ENCODE measurements at places on chromosomes 12 and 14.

DNA sequence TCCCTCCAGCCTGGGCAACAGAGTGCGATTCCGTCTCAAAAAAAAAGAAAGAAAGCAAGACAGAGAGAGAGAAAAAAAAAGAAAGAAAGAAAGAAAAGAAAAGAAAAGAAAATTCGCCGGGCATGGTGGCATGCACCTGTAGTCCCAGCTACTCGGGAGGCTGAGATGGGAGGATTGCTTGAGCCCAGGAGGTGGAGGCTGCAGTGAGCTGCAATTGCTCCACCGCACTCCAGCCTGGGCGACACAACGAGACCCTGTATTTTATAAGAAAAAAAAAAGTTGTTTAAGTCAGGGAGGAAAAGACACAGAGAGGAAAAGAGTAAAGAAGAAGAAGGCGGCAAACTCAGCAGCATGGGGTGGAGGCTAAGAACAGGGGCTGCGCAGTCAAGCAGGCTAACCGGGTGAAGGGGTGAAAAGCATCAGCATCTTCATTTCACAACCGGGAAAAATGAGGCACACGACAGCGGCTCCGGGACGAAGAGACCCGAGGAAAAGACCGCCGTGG, 557 bp upstream of the FICD start:
- DNase-seq: no peak

- DNase-seq: no peak
Observed at GRCh38 chr14:59133709-59134108, 54.8 kb upstream of the DAAM1 start.

GRCh38 chr14:67440513-67440912, 28.5 kb upstream of the PLEK2 start:
- DNase-seq: no peak

GRCh38 chr12:98262902-98263301, 252.5 kb upstream of the TMPO start:
- DNase-seq: no peak

DNA sequence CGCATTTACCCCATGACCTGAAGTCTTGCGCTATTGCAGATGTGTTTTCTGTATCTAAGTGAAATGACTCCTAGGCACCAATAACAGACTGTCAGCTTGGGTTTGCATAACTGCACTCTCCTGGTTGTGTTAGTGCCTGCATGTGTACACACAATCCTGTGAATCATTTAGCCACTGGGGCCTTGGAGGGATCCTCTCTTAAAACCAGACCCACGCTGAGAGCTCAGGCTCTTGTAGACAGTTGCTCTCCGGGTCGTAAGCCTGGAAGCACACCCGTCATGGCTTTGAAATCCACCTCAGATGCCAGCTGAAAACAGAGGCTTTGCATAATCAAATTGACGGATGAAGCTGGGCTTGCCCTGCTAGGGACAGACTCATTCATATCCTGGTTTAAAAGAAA, 79.2 kb upstream of the RBM19 start:
- DNase-seq: no peak

DNA sequence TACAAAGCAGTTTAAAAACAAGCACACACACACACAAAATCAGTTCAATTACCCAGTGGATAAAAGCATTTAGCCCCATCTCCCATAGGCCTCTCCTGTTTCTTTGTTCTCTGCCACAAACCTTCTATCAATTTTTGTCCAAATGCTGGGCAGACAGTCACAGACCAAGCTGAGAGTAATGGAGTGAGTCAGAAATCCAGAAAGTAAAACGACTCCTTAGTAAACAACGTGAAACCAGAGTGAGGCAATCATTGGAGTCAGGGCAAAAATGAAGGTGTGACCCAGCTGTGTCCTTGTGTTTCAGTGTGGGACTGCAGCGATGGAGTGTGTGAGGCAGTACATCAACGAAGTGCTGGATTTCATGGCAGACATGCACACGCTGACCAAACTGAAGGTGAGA, 102.0 kb downstream of the PRIMA1 start:
- no peak for DNase-seq

- DNase-seq: no peak
Observed at GRCh38 chr12:49131894-49132461, 783 bp upstream of the TUBA1B start.

DNA sequence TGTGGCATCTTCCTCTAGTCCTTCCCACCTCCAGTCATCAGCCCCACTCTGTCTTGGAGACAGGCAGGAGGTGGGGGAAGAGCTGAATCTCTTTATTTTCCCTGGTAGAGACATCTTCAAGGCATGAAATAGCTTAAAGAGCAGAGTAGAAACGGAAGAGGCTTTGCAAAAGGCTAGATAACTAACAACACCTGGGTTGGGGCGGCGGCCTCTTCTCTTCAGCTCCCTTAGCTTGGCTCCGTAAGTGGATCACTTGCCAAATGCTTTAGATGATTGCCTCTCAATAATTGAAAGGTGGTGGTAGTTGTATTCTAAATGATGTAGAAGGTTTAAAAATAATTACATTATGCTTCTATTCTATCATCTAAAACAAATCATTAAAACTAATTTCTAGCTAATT, 36.1 kb downstream of the SSPN start:
- no peak for DNase-seq

GRCh38 chr12:104890476-104891096, 67.5 kb downstream of the SLC41A2 start:
- DNase-seq: no peak

DNA sequence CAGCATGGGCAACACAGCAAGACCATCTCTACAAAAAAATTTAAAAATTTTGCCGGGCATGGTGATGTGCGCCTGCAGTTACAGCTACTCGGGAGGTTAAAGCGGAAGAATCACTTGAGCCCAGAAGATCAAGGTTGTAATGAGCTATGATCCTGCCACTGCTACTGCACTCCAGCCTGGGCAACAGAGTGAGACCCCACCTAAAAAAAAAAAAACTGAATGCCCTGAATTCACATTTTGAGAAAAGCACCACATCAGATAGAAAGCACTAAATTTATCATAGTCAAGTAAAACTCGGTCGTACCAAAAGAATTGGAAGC, 24.1 kb upstream of the AP4S1 start:
- DNase-seq: no peak

GRCh38 chr12:53456654-53457366, 4.9 kb downstream of the PCBP2 start:
- DNase-seq: no peak

DNA sequence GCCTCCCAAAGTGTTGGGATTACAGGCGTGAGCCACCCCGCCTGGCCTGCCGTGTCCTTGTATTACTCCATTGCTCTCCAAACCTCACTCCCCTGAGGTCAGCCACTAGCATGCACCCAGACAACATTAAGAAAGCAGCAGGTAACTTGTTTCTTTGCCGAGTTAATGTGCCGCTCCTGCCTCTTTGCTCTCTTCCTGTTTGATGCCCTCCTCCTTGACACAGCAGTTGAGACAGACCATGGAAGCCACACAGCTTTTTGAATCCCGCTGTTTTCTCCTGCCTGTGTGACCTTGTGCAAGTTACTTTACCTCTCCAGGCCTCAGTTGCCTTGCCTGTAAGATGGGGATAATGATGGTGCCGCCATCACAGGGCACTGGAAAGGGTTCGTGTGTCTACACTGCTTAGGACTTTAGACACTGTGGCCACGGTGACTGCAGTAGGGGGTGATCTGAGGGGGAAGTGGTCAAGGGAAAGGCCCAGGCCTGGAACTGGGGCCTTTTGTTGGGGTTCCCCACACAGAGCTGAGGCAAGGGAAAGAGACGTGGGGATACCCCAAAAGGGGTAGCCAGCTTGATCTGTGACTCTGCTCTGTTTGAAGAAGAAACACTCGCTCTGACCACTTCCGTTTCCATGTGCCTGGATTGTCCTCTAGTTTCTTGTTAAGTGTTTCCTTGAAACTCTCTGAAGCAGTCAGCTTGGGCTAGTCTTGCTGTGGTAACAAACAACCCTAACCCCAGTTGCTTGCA, 69.3 kb downstream of the RIN3 start:
- no peak for DNase-seq

DNA sequence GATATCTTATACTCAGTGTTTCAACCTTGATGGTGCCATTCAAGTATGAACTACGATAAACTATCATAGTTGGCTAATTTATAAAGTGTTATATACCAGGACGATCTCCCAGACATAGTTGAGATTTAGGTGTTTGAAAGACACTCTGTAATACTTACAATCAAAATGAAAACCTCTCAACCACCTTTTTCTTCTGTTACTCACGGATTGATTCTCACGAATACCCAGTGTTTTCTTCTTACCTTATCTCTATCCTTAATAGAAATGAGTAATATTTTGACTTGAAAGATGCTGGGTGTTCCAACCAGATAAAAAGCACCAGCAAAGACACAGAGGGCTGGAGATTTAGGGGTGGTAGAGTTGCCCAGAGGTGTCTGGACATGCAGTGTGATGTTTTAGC, 169.9 kb downstream of the PTCSC3 start:
- DNase-seq: no peak

DNA sequence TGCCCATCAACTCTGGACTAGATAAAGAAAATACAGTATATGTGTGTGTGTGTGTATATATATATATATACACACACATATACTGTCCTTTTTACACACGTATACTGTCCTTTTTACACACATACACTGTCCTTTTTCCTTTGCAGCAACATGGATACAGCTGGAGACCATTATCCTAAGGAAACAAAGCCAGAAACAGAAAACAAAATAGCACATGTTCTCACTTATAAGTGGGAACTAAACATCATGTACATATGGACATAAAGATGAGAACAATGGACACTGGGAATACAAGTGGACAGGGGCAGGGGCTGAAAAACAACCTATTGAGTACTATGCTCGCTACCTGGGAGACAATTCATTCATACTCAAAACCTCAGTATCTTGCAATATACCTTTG, 23.7 kb downstream of the VDR start:
- DNase-seq: no peak

DNA sequence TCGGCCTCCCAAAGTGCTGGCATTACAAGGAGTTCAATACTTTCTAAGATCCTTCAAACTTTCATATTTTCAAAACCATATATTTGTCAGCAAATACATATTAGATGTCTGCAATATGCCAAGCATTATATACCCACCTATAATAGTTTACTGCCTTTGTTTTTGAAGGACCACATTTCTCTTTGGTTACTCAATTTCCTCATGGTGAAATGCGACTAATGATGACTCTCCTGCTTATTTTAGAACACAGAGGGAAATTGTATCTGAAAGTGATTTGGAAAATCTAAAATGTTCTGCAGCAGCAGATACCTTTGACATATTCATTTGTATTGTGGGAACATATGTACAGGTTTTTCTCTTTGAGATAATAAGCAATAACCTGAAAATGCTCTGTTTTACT, 2.7 kb upstream of the CNTN1 start:
- DNase-seq: no peak

DNA sequence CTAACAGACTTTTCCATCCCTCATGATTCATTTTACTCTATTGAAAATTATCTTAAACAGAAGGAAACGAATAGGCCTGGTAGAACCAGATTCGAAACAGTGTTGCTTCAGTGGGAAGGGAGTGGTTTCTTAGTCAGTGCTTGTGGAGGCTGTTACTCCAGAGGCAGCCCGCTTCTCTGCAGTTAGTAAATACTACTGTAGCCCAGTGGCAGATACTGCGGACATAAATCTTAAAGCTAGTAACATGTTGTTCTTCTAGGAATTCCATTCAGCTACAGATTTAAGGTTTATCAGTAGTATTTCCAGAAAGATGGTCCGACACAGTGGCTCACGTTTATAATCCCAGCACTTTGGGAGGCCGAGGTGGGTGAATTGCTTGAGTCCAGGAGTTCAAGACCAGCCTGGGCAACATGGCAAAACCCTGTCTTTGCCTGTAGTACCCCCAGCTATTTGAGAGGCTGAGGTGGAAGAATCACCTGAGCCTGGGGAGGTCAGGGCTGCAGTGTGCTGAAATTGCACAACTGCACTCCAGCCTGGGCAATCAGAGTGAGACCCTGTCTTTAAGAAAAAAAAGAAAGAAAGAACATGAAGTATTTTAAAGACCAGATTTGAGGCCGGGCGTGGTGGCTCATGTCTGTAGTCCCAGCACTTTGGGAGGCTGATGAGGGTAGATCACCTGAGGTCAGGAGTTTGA, 45.9 kb downstream of the DIP2B start:
- DNase-seq: no peak

DNA sequence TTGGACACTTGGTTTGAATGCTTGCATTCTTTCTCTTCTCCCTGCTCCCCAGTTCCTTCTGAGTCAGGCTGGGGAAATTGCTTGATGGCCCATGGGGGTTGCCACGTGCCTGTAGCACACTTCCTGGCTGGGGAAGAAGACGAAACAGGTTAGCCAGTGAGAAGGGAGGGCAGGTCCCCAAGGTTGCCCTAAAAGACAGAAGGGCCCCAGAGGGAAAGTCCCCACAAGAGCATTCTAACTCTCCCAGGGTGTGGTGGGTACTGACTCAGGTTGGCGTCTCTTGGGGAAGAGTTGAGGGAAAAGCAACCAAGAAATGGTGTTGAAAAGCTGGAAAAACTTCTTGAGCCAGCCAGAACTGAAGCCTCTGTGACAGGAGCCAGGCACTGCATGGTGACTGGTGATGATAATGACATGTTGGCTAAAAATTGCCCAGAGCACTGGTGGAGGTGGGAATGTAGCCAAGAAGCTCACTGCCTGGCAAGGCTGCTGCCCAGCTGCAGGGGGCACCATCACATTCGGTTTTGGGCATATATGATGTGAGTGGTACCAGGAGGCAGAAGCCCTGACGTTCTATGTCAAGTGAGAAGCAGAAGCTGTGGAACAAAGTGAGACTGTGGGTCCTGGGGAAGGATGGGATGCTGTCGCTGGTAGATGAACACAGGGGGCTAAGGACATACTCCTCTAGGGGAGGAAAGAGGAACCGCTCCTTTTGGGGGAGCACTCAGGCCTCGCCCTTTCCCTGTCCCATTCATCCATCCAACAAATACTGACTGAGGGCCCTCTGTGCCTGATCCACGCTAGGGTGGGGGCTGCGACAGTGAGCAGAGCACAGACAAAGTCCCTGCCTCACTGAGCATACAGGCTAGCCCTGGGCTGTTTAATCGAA, 8.1 kb upstream of the RABGGTA start:
- no peak for DNase-seq

- no peak for DNase-seq
Observed at GRCh38 chr12:63821781-63822251, 22.7 kb upstream of the SRGAP1 start.

DNA sequence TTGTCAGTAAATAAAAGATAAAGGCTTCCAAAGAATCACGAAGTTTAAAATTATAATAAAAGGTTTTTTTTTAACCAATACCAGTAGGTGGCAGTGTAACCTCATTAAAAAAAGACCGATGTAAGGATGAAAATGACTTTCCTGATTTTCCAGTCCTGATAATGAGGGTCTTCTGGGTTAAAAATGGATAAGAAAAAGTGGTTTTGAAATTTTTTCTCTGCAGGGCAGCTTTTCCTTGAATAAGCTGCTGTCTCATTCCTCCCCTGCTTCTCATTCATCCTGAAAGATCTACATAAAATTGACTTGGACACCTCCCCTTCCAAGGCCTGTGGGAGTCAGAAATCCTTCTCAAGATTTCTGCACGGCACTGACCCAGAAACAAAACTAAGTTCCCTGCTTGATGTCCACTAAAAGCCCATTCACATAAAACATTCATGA, 58.9 kb upstream of the FBXO33 start:
- no peak for DNase-seq

- no peak for DNase-seq
Observed at GRCh38 chr14:90416720-90417119, 19.9 kb downstream of the CALM1 start.

Data from stimulated activated CD8-positive, alpha-beta memory T cell treated with anti-CD3 and anti-CD28 coated beads, Interleukin-4, amount 100 ng/mL, for 24 hours (primary cell).